ENCODE measurements at places on chromosomes 7 and 10.

GRCh38 chr7:148261996-148262688 lies 328.4 kb upstream of the C7orf33 start:
- DNase-seq = no peak

DNA sequence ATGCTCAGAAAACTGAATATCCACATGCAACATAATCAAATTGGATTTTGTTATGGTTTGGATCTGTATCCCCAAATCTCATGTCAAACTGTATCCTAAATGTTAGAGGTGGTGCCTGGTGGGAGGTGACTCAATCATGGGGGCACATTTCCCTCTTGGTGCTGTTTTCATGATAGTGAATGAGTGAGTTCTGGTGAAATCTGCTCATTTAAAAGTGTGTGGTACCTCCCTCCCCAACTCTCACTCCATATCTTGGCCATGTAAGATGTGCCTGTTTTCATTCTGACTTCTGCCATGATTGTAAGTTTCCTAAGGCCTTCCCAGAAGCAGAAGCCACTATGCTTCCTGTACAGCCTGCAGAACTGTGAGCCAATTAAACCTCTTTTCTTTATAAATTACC lies 239.6 kb upstream of the KLF14 start:
- no peak for DNase-seq

DNA sequence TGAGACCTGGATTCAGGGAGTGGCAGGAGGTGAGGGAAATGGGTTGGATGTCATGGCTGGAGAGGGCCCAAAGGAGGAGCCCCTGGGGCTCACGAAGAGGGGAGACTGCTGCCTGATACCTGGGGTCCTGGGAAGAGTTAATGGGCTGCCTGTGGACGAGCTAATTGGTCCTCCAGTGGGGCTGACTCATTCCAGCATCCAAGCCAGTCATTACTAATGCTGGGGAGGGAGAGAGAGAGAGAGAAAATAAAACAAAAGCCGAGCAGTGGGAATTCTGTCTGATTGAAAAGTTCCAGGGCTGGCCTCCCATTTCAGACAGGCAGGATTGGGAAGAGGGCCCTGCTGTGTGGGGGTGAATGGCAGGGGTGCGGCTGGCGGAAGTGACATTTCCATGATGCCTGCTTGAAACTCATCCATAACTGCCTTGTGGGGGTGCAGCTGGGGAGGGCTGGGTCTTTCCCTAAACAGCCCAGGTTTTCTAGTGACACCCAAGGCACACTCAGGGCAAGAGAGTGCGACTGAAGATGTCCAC lies 297.8 kb downstream of the RPS24 start:
- no peak for DNase-seq

GRCh38 chr10:62830679-62831078 lies 14.5 kb upstream of the EGR2 start:
- DNase-seq = no peak

DNA sequence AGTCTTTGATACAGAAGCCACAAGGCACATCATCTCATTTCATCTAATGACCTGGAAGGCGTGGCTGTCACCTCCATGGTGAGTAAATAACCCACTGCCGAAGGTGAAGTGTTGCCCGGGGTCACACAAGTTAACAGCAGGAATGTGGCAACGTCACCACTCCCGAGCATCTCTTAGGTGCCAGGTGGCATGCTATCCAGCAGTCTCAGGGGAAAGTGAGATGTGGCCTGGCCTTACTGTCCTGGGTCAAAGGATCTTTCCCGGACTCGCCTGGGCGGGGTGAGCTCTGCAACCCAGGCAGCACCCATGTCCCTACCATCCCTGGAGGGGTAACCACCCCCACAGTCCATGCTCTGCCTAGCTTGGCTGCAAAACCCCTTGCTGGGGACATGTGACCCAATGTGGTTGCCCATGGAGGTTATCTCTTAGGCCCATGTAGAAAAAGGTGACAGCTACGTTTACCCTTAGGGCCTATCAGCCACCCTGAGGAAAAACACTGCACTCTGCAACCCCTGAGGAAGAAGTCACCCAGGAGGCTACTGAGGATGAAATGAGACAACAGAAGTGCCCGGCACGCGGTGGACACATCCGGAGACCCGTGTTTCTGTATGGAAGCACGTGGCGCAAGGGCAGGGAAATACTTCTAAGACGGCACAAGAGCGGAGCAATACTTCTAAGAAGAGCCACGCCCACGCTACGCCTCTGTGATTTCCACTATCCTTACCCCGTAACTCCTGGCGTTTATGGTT lies 52.0 kb downstream of the BAIAP2L1 start:
- no peak for DNase-seq

DNA sequence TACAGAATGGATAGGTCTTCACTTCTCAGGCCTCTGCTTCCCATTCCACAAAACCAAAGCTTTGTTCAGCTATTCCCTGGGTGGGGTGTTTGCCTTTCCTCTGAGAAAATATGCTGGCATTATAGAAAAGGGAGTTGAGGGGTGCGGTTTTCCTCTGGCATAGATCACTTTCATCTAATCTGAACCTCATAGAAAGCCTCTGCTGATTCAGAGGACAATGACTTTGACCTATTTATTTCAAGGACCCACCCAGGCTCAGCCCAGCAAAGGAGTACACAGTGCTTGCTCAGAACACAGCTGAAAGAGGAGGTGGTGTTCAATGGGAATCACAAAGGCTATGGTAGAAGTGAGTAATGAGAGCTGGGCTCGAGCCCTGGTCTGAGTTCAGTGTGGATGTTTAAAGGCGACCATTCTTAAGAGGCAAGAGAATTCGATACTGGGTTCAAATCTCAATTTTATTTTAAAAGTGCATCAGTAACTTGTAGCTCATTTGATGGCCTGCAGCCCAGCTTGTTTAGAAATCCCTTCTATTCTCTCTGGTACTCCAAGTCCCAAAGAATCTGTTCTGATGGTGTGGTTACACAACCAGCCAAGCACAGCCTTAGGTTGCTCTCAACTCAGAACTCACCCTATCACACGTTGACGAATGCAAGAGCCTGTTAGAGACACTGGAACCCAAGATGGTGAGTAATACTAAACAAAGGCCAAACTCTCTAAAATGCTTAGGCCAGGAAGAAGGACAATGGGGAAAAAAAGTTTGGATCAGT lies 1012.8 kb downstream of the LRMDA start:
- DNase-seq = no peak

DNA sequence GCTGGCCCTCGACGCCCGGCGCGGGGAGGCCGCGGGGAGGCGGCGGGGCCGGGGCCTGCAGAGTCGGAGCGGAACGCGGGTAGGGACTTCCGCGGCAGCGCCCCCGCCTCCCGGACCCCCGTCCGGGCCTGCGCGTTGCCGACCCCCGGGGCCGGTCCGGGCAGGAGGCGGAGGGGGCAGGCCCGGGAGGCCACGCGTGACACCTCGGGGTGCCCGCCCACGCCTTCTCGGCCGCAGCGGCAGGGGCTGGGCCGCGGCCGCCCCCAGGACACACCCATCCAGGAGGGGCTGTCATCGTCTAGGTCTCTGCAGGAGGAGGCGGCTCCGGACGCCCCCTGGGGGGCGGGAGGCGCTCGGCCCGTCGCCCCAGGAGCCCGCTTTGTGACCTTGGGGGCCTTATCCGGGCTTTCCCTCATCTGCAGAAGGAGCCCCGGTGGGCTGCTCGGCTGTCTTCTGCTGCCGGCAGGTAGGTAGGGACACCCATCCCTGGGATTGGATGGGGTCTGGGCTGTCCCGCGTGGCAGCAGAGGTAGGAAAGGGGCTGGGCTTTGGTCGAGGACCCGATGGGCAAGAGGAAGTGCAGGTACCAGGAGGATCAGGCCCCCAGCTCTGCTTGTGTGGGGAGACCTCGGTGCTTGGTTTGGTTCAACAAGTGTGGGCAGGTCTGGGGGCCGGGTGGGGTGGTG lies 569 bp downstream of the ZNF316 start:
- DNase-seq = peak; percentile 85

DNA sequence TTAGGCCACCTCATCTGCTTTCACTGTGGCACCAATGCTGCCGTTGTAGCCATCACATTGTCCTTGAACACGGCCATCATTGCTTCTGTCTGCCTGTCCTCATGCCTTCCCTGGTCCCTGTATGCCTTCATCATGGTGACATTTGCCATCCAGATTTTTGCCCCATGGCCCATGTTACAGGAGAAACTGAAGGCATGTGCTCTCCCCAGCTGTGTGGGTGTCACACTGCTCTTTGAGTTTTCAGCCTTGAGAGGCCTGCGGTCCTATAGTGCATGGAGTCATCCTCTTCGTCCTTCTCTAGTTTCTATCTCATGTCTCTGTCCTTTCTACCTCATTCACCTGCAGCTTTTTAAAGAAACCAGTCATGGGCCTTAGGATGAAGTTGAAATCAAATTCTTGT lies 6.2 kb upstream of the SLC26A3 start:
- no peak for DNase-seq

GRCh38 chr10:118844731-118845521 lies 90.2 kb upstream of the CACUL1 start:
- DNase-seq = no peak

DNA sequence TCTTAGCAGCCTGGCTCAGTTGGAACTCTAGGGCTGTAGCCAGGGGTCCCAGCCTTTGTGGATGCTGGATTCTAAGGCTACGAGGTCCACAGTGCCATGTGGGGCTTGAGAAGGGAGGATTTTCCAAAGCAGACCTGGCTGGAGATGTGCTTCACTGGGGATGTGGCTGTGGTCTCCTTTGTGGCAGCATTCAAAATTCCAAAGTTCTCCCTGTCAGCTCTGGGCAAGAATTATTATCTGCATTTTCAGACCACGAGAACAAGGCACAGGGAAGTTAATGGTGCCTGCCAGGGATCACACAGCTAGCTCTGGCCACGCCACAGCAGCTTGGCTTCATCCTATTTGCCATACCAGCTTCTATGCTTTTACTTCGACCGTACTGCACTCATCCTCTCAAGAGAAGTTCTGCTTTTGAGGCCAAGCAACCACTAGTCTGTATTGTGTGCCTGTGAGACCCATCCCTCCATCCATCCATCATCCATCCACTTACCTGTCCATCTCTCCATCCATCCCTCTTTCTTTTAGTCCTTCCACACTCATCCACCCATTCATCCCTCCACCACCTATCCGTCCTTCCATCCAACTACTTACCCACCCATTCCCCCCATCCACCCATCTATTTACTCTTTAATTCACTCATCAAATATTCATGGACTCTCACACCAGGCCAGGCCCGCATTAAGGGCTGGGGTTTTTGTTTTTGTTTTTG lies 71.5 kb downstream of the ZMIZ1 start:
- DNase-seq = no peak

DNA sequence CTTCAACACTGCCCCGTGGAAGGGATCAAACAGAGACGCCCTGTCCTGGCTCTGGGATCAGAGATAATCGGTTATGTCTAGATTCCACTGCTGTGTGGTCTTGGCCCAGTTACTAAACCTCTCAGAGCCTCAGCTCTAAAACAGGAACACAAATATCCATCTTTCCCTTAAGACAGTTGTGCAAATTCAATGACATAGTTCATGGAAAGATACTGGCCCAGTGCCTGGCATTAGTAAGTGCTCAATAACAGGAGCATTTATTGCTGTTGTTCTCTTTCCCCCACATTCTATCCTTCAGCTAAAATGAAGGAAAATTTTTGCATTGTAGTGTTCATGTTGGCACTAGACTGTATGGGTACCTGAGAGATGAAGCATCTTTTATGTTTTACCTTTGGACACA lies 58.6 kb downstream of the TACC2 start:
- no peak for DNase-seq

DNA sequence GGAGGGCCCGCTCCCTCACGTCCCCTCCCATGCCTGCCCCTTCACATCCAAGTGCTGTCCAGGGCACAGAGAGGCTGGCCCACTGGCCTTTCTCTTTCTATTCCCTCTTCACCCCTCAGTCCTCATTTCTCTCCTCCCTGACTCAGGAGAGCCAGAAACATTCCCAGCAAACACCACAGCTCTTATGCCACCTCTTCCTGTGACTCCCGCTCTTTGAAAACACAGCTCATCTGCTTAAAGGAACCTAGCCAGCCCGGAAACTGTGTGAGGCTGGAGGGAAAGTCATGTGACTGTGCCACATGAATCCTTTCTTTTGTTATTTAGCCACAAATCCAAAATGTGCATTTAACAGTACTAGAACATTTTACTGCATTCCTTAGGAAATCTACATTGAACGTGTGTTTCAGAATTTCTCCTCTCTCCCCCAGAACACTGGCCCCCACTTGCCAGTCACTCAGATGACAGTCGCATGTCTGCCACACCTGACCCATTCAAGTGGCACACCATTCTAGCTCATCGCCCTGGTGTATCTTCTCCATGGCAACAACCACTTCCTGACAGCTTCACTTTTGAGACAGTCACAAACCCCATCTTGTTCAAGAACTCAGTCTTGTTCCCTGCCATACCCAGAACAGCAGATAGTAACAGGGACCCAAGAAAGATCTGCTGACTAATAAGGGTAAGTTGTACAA lies 42.8 kb downstream of the GRB10 start:
- DNase-seq = no peak

- DNase-seq = no peak
Measured at GRCh38 chr10:79473496-79474095, 28.2 kb upstream of the ZCCHC24 start.

GRCh38 chr7:46524350-46524749 lies 603.3 kb upstream of the IGFBP3 start:
- DNase-seq = no peak

GRCh38 chr7:114687238-114687637 lies 234.7 kb upstream of the MDFIC start:
- DNase-seq = no peak

DNA sequence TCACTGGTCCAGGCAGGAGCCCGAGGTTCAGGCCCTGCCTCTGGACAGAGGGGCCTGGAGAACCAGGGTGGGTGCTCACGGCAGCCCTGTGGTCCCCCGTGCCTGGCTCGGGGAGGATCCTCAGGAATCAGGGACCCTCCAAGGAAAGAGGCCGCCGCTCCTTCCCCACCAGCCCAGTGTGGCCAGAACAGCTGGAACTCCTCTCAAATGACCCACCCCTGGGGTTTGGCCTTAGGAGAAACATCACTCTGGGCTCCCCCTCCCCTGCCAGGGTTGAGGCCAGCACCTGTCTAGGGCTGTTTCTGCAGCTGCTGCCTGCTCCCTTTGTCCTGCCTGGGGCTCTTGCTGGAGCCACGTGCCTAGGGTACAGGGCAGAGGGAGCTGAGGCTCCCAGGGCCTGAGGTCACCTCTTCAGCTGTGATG lies 161.0 kb downstream of the RNF216 start:
- DNase-seq = no peak

- no peak for DNase-seq
Measured at GRCh38 chr10:63670291-63670898, 149.2 kb downstream of the REEP3 start.

DNA sequence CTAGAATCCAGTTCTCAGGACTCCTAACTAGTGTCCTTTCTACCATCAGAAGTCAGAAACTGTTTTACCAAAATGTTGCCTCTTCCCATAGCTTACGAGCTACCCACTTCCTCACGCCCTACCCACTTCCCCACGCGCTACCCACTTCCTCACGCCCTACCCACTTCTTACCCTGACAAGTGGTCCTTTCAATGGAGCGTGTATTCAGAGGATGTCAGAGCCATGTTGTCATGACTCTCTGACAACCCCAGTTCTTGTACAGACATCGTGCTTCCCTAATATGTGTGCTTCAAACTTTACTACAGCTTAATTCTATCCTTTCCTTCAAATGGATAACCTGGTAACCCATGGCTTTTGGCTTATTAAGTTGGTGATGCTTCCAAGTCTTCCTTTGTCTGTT lies 84.8 kb upstream of the PHF14 start:
- no peak for DNase-seq
